ENCODE measurements at places on chromosomes 12 and 14.

- DNase-seq = no peak
Measured at GRCh38 chr14:99753225-99754140, 39.7 kb upstream of the EML1 start.

DNA sequence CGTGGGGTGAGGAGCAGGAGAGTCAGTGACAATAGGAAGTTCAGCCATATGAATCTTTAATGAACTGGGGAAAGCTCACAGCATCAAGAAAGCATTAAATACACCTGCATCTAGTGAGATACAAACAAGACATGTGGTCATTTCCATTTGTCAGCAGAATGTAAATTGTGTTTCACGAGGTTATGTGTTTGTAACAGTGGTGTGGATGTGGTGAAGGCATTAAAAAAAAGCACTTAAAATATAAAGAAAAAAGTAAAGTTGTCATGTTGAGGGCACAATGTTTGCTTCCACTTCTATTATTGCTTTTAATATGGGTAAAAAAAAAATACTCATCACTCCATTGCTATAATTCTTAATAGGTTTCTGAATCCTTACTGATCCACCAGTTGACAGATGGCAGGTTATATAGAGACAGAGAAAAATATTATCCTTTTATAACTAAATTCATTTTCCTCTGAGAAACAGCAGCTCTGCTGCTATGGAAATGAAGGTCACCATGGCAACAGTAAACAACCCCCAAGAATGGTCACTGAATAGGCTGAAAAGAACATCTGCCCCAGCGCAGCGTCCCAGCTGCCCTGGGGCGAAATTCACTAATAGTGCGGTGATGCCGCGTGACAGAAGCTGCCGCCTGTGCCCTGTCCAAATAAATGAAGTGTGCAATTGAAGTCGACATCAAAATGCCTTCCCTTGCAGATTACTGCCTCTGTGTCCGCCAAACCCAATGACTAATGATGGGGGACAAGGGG, 226.1 kb downstream of the FOXN3 start:
- no peak for DNase-seq

DNA sequence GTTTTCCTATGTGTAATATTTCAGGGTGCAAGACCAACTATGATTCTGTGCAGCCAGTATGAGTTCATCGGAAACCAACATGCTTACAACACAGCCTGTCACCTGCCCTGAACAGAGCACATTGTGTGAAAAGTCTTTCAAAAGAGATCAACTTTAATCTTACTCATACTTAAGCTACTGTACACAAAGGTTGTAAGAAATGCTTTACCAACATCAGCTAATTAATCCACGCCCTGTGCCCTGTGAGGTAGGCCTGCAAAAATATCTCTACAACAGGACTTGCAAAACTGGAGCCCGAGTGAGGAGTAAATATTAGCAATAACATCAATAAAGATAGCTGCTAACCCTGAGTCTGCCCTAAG, 15.1 kb downstream of the APPL2 start:
- DNase-seq = no peak

- DNase-seq = no peak
Measured at GRCh38 chr14:101916816-101917412, 47.5 kb upstream of the DYNC1H1 start.

DNA sequence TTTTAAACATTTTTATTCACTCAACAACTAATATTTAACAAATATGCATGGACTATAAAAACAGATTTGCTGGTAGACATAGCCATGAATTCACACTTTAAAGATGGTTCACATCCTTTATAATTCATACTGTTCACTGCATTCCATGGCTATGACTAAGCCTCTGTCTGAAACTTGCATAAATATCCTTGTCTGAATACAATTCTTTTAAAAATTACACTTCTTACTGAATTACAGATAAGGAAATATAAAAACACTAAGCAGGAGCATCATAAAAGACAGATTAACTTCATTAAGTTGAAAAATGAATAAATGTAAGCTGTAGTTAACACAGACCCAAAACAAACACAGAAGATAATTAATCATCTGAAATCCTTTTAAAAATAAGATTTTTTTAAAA, 53.8 kb downstream of the GXYLT1 start:
- DNase-seq = no peak

DNA sequence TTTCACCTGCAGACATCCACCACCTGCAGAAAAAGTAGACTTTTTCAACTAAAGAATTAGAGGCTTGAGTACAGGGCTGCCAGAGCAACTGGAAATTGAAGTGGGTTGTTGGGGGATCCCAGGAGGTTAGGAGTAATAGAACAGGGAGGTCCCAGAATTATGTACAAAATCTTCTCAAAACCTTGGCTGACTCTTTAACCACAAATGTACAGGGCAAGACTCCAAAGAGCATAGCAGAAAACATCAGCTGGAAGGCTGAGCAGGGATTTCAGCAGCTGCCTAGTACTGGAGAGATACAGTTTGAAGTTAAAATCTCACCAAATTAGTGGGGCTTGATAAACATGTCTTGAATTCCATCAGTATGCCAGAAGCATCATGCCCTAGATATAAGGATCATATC, 191.6 kb downstream of the CRADD start:
- DNase-seq = no peak

DNA sequence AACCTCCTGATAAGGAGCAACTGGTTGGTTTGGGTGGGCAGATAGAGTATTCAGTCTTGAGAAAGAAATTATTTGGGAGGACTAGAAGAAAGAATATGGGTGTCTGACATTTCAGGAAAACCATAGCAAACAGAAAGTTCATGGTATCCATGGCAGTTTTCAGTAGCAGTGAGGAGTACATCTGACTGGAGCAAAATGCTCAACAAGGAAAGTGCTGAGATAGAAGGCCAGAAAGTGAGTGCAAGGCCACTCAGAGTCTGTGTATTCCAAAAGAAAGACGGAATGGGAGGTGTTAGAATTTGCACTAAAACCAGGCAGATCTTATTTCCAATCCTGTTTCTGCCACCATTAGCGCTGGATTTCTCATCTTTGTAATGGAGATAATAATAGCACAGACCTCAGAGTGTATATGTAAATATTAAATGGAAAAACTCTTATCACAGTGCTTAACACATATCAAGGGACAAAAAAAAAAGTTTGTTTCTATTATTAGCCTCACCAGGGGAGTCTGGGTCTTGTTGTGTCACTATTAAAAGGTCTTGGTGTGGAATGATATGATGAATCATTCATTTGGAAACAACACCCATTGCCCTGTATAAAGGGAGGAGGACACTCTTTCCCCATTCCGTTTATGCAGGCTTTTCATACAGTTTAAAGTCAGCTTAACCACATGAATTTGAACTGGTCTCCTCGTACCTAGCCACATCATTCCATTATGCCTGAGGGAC, 349.8 kb downstream of the IPO8 start:
- no peak for DNase-seq

DNA sequence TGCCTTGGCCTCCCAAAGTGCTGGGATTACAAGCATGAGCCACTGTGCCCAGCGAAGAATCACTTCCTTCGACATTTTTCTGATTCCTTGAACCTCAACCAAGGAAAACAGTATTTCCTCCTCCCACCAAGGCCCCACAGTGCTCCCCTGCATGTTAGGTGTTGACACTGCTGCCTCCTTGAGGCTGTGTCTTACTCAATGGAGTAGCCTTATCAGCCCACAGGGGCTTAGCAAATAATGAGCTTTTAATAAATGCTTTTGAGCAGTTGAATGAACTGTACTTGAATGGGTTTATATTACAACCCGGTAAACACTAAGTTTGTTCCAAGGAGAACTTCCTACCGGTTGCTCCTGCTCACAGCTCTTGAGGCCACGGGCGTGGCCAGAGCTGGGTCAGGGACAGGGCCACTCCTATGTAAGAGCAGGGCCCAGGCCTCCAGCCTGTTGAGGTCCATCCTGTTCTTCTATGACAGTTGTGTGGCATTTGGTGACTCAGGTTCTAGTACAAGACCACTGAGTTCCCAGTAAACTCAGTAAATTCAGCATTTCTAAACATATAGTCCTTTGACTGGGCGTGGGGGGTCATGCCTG, 36.8 kb upstream of the TUBA1A start:
- DNase-seq = no peak

- DNase-seq = no peak
Measured at GRCh38 chr12:110088936-110089335, 35.2 kb upstream of the IFT81 start.

DNA sequence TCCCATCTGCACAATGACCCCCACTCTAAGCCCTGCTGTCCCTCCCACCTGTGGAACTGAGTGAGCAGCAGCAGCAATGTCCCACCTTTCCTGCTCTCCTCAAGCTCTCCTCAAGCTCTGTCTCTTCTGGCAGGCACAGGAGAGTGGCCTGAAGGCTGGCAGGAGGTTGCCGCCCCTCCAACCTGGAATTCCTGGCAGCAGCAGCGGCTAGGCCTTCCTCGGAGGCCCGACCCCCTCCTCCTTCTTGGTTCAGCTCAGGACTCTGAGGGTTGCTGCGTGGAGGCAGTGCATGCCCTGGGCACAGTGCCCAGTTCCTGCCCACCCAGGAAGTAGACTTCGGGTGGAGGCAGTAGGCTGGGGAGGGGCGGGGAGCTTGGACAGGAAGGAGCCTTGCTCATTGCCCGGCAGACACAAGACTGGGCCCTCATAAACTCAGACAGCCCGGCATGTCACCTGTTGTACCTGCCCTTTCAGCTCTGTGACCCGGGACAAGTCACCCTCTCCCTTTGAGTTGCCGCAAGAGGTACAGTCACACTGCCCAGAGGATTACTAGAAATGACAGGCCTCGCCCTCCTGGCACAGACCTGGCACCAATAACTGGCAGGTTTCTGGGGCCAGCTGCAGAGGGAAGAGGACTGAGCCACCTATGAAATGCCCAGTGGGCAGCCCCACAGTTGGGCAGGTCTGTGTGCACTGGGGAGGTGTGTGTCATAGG, 2.1 kb upstream of the SERPINA1 start:
- no peak for DNase-seq

DNA sequence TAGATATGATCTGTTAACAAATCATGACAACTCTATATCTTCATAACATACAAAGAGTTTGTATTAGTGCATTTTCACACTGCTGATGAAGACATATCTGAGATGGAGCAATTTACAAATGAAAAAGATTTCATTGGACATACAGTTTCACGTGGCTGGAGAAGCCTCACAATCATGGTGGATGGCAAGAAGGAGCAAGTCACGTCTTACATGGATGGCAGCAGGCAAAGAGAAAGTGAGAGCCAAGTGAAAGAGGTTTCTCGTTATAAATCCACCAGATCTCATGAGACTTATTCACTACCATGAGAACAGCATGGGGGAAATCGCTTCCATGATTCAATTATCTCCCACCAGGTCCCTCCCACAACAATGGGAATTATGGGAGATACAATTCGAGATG, 157.6 kb downstream of the DUSP6 start:
- no peak for DNase-seq

DNA sequence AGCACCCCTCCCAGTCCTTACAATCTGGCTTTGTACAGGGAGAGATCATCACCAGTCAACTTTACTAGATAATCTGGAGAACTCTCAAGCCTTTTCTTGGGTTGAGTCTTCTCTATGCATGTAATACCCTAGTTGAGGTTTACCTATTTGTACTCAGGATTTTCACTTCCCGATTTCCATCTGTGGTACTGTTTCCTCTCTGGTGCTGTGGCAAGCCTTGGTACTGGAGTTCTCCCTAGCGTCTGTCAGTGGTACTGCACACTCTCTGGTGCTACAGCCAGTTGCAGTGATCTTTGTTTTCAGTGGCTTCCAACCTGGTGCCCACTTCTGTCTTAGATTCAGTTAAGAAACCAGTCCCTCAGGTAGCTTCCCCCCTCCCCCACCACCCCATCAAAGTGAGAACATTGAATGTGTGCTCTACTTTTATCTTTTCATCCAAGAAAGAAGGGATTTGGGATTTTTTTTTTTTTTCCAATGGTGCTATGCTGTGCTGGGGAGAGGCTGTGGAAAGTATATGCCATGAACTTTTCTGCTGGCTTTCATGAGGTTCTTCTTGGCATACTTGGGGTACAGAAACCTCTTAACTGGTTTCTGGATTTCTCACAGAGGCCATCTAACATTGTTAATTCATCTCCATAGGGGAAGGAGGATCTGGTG, 69.4 kb upstream of the EVL start:
- no peak for DNase-seq

- DNase-seq = no peak
Measured at GRCh38 chr14:59541731-59542130, 34.9 kb downstream of the CCDC175 start.

DNA sequence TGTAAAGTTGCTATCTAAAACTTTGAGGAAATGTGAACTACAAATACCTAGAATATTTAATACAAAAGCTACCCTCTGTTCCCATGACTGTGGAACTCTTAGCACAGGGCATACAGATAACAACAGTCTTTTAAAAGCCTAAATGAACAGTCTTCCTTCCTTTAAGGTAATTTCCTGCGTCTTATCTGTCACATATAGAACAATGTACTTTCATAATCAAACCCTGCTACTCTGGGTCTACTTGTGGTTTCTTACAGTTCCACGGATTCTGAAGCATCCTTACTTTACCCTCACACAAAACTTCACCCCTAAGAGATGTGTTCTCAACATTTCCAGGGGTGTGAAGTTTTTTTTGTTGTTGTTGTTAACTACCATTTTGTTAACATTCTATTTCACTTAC, 5.1 kb downstream of the PKP2 start:
- DNase-seq = no peak

GRCh38 chr12:57626111-57626920, 6.7 kb downstream of the B4GALNT1 start:
- no peak for DNase-seq

- no peak for DNase-seq
Measured at GRCh38 chr14:91375720-91376452, 41.7 kb downstream of the CCDC88C start.

DNA sequence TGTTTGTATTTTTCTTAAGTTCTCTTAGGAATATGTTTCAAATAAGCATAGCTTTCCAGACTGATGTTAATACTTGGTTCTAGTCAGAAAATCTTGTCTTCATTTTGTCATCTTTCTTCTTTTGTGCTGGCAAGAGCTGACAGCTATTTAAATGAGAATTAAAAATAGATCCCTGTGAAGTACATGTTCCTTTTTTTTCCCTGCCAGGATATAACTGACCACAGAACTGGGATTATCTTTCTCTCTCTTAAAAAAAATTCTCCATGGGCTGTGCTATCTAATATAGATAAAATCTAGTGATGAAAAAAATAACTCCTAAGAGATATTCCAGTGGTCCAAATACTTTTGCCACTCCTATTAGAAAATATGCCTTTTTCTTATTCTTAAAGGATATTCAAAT, 163.4 kb downstream of the AKAP6 start:
- DNase-seq = no peak
